Left lung (tissue), 14 donors: ENCODE measurements at places on chromosomes 7 and 10. TPM values are rescaled to one million over a fixed set of nuclear protein-coding genes. Genes with fewer than 3 reads are reported as not detected.

DNA sequence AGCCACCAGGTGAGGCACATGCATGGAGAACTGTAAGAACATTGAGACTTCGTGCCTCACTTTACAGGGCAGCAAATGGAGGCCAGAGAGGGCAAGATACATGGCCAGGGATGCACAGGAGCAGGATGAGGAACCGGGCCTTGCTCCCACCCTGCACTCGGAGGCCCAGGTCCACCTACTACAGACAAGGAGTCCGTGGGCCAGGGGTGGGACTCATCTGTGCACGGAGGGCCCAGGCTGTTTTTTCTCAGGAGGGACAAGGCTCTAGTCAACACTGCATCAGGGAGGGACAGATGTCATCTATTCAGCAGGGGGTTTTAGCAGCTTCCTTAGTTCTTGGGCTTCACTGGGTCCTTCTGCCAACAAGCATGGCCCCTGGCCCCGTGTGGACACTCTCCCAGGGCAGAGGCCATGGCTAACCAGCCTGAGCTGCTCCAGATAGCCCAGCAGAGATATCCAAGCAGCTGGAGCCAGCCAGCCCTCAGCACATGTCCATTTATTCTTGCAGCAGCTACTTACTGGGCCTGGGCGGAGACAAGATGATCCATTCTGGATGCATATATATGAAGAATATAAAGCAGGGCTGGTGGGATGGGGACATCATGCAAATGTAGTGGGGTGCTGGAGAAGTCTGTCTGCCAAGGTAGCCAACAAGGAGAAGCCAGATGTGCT, 134.5 kb upstream of the RET start:
- DNase-seq: no peak

DNA sequence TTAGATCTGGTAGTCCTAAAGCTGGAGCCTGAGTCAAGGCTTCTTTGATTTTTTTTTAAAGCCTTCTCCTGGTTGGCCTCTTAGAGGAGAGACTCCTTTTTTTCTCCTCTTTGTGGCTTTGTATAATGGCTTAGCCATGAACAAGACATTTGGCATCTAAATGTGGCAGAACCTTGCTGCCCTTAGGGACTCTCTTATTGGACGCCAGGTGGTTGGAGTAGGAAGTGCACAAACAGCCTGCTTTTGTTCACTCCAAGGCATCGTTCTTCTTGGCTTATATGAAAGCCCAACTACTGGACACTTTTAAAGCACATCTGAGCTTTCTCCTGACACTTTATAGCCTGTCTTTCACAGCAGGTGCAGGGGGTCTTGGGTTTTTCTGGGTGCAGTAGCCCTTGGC, 25.0 kb downstream of the ZPBP start:
- DNase-seq: no peak

DNA sequence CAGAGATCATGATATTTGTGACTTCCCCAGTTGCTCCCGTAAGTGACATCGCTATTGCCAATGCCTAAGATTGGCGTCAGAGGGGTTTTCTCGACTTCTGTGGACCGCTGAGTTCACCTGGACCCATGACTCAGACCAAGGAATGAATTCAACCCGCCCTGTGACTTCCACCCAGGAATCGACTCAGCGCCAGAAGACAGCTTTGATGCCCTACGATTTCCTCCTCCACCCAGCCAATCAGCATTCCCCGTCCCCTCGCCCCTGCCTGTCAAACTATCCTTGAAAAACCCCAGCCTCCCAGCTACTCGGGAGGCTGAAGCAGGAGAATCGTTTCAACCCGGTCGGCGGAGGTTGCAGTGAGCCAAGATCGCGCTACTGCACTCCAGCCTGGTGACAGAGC, 58.3 kb downstream of the MICALL2 start:
- DNase-seq: no peak

DNA sequence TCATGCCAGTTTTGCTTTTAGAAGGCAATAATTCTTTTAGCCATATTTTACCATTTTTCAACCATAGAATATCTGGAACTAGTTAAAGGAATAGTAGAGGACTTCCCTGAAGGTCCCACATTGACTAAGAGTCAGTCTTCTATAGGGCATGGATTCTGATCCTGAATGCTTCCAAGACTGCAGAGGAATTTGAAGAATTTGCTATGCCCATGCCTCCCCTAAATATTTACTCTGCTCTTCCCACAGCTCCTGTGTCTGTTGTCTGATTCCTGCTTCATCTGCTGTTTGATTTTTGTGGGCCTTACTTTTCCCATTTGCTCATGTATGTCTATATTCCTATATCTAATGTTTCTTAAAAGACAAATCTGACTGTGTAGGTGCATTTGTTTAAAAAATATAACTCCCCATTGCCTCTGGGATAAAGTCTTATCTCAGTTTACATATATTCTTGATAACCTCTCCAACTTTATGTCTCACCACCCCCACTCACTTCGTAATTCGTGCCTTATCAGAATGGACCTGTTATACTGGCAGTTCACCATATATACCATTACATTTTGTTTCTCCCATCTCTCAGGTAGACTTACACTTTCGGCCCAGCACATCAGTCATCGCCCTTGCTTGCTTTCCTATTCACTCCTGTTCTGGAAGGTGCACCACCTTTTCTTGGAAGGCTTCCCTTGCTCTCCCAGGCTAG, 33.9 kb downstream of the LRRC4 start:
- no peak for DNase-seq

- DNase-seq: no peak
Measured at GRCh38 chr10:131818510-131819234, 82.1 kb upstream of the PPP2R2D start.

Gene SLC26A5
- polyA plus RNA-seq: 1.3 TPM

- DNase-seq: no peak
Measured at GRCh38 chr7:31603046-31603445, 84.0 kb upstream of the PPP1R17 start.

GRCh38 chr7:38855867-38856266, 53.1 kb downstream of the VPS41 start:
- no peak for DNase-seq

DNA sequence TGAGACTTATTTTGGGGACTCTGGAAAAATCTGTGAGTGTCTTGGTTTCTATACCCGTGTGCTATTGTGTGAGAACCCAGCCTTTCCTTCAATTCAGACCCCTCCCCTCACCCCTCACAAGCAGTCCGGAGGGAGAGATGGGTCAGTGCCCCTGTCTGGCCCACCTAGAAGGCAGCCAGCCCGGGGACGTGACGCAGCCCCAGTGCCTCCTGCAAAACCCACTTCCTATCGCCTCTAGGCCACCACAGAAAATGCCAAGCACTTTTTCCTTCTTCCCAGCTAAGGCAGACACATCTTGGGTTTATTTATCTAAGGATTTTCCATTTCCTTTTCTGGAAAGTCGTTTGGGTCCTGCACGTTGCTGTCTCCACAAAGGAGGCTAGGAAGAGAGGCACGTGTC, 11.6 kb upstream of the AQP1 start:
- no peak for DNase-seq

DNA sequence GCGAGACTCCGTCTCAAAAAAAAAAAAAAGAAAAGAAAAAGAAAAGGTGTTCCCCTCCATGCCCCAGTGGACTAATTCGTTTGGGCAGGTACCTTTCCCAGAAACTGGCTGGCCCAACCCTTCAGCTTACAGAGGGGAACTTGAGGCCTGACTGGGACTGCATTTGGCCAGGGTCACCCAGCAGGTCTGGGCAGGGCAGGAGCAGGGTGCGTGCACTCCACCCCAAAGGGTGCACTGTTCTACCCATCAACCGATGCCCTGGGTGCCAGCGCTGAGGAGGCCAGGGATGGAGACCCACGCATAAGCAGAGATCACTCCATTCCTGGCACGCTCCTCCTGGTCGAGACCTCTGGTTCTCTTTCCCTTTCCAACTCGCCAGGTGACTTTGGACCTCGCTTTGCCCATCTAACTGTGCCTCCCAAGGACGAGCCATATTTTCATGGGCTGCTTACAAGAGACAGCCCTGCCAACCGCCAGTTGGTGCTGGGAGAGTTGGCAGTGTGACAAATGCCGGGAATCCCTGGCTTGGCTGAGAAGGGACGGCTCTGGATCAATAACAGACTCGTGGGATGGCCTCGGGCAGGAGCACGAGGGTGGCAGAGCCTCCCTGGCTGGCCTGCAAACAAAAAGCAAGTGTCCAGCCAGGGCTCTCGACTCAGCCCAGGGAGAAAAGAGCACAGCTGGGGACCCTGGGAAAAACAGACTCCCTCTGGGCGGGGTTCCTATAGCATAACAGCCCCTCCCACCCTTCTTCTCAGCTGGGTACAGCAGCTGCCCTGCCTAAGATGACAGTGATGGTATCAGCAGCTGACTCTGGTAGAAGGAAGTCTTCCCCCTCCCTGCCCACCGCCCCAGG, 7.9 kb downstream of the HSPB1 start:
- no peak for DNase-seq

DNA sequence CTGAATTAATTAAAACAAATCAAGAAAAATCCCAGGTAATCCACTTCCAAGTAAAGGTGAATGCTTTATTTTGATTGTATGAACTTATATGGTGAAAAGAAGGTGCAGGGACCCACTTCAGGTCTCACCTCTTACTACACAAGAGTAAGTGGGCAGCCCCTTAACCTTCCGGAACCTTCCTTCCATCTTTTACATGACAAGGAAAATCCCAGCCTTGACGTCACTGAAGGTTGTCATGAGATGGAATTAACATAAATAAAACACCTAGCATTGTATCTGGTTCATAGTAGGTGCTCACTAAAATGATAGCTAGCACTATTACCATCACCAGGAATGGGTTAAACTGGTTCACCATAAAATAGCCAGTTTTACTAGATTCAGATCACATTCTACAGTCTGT, 119.5 kb downstream of the ICA1 start:
- no peak for DNase-seq

DNA sequence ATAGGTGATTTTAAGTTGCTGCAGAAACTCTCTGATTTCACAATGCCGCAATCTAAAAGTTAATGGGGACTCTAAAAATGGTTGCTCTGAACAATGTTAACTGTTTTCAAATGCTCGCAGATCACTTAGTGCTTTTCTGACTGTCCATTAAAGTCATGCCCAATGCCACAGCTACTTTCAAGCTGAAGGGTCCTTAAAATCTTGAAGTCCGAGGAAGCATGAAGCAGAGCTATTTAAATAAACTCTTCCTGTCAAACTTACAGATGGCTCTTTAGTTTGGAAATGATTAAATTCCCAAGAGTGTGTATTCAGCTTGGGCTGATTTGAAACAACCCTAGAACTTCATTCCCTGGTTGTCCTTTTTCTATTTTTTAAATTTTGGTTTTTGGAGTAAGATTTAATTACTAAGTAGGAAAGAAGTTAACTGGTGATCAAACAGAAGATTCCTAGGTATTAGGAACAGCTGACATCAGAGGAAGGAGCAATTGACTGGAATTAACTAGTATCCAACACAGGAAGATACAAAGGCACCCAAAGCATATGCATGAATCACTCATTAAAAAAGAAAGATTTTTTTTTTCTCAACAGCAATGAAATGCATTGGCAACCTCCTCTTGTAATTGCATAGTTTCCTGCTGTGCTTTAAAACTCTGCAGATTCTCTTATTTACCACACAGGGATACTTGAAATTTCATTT, 105.1 kb downstream of the NRP1 start:
- no peak for DNase-seq

Gene ARPC1A
- 112 TPM for polyA plus RNA-seq

GRCh38 chr7:121330053-121330833, 1.4 kb downstream of the WNT16 start:
- DNase-seq: no peak

DNA sequence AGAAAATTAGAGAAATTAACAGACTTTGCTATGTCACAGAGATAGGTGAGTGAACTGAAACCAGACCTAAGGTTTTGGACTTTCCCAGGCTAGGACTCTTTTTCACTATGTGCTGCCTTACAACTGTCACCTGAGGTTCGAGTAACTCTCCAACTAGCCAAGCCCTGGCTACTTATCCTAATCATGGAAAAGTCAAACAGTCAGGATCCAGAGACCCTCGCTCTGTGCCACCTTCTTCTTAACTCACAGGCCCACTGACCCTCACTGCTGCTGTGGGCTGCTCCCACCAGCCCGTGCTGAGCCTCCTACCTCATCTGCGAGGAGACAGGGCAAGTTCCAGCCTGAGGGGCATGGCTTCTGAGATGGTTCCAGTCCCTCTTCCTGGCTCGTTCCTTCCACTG, 211.4 kb upstream of the KLF14 start:
- no peak for DNase-seq

Gene CRYGN
- polyA plus RNA-seq: 0.56 TPM

DNA sequence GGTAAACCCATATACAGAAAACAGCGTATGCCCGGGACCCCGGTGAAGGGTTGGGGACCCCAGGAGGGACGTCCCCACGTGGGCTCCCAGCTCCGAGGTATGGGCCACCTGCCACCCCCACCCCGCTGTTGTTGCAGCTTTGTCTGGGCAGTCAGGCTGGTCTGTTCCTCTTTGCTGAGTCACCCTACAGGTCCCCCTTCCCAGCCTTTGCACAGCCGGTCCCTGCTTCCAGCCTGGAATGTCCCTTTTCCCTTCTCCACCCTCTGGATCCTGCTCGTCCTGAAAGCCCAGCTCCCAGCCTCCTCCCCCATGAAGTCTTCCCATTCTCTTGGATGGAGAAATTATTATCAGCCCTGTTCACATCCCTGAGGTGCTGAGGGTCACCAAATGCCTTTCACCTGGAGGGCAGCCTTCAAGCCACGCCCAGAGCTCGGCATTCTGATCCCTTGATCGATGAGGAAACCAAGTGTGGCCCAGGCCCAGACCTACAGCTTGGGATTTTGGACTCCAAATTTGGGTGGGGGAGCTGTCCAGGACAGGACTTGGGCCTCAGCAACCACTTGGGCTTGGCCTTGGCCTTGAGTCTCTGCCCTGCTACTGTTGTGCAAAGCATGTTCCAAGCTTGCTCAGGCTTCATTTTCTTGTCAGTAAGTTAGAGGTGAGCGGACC, 2.6 kb downstream of the CLDN4 start:
- no peak for DNase-seq

- no peak for DNase-seq
Measured at GRCh38 chr10:131625041-131625440, 275.8 kb upstream of the PPP2R2D start.

DNA sequence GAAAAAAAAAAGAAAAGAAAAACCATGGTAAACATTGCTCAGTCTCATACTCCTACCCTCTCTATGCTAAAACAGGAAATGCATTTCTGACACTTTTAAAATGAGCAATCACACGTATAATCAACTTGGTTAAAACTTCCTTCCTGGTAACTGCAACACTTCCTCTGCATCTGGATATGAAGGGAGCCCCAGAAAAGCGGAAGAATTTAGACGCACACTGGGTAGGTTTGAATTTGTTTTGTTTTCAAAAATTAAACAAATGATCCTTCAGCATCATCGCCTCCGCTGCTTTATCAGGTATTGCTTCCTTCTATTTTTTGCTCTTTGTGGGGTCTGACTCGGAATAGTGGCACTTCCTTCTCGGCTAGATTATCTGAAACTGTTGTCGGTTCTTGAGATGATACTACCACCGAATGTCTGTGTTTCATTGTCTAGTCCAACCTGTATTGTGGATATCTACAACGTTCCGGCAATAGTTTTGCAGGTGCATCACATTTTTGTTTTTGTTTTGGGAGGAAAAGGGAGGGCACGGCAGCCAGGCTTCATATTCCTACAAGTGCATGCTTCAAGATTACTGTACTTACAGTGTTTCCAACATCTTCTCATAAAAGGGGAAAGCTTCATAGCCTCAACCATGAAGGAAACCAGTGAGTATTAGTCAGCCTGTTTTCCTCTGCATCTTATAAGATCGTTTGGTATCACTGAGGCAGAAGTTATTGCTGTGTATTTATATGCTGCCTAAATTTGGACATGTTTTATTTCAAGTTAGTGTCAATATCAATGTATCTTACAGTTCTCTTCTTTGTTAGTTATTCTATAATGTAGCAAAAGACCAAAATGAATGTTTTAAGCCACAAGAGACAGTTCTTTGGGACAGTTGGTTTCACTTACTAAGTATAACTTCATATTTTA, at the start of gene PIK3CG:
TSS of gene PIK3CG (plus strand) at position 153 of the 912 bp plus-strand sequence. CDS start 2,280 bp downstream, outside the sequence.
- peak; percentile 13 for DNase-seq

Gene FFAR4
- 0.12 TPM for polyA plus RNA-seq

- no peak for DNase-seq
Measured at GRCh38 chr7:85103962-85104361, 82.9 kb downstream of the SEMA3D start.
